ENCODE measurements at places on chromosomes 11 and 22. TPM values are rescaled to one million over a fixed set of nuclear protein-coding genes. Genes with fewer than 3 reads are reported as not detected.
A peak's percentile ranks its signal among the peaks of the same experiment; 100 is the strongest.

DNA sequence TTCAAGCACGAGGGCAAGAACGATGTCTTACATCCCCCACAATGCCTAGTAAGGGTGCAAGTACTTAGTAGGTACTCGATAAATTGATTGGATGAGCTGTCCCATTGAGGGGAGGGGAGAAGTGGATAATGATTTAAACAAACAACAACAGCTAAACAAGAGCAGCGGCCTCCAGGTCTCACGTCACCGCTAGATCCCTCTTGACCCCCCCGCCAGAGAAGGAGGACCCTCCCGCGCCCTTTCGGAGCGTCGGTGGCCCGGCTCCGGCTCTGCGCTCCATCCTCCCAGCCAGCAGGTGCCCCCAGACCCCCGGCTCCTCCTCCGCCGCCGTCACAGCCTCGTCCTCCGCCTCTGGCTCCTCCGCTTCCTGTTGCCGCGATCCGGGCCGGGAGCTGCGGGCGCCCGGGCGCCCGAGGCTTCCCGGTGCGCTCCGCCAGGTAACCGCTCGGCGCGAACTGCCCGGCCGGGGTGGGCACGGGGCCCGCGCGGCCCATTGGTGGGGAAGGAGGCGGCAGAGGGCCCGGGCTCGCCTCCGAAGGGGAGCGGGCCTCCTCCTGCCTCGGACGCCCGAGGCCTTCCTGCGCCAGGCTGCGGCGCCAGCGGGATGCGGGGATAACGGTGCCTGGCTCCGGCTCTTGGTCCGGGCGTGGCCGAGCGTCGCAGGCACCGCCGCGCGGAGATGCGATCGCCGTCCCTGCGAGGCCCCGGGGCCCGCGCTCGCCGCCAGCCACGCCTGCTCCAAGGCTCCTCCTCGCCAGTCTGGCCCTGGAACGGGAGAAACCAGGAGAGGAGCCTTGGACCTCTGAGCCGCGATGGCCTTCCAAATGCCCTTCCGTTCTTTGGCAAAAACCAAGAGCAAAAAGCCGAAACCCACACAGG, at the start of gene TLCD5:
TLCD5 (plus strand) TSS at position 368 of the 879 bp plus-strand sequence. CDS start 2,143 bp downstream, outside the sequence.
- peak; percentile 83 for DNase-seq
- peak within 1 kb of the TSS; percentile 81 for H3K27ac ChIP-seq
- H3K4me1 ChIP-seq = peaks cover 18% of the 10 kb centered on the region

GRCh38 chr11:110160016-110160415, 66.8 kb downstream of the ZC3H12C start:
- peaks cover 12% of the 10 kb centered on the region for H3K4me1 ChIP-seq
- H3K27ac ChIP-seq = no peak overlapping the region
- DNase-seq = peak; percentile 57
- H3K27me3 ChIP-seq = no peaks in the 10 kb centered on the region

NXPE4 gene
- total RNA-seq = not detected

MRGPRX3 gene
- total RNA-seq = not detected

GRCh38 chr22:49827853-49828598, at the start of gene BRD1:
Gene BRD1 (minus strand): TSS chr22:49827873. CDS start chr22:49824317, 3,556 bp downstream.
- H3K4me1 ChIP-seq = peaks cover 14% of the 10 kb centered on the region
- peak within 1 kb of the TSS; percentile 93 for H3K27ac ChIP-seq
- H3K36me3 ChIP-seq = peaks cover 10% of the 10 kb centered on the region
- peak; percentile 88 for DNase-seq
- no peaks in the 10 kb centered on the region for H3K27me3 ChIP-seq
- H3K4me3 ChIP-seq = peak within 1 kb of the TSS; percentile 92

ALDH3B1 gene
- total RNA-seq = 70.7 TPM

GRCh38 chr11:12094872-12095800, 15.3 kb upstream of the MICAL2 start:
- no peaks in the 10 kb centered on the region for H3K27me3 ChIP-seq
- no peak overlapping the region for H3K27ac ChIP-seq
- no peak for DNase-seq
- no peak overlapping the region for H3K4me3 ChIP-seq
- no peaks in the 10 kb centered on the region for H3K36me3 ChIP-seq
- H3K4me1 ChIP-seq = peaks cover 7% of the 10 kb centered on the region

- H3K4me3 ChIP-seq = no peak overlapping the region
- no peak for DNase-seq
- H3K27ac ChIP-seq = no peak overlapping the region
- no peaks in the 10 kb centered on the region for H3K4me1 ChIP-seq
Observed at GRCh38 chr11:74002832-74003231, 6.1 kb downstream of the UCP3 start.

POLA2 gene
- total RNA-seq = 6.7 TPM

SSTR3 gene
- total RNA-seq = not detected

RAB39A gene
- total RNA-seq = not detected
